SJSA1 (cell line): ENCODE measurements at places on chromosomes 2 and 18.

DNA sequence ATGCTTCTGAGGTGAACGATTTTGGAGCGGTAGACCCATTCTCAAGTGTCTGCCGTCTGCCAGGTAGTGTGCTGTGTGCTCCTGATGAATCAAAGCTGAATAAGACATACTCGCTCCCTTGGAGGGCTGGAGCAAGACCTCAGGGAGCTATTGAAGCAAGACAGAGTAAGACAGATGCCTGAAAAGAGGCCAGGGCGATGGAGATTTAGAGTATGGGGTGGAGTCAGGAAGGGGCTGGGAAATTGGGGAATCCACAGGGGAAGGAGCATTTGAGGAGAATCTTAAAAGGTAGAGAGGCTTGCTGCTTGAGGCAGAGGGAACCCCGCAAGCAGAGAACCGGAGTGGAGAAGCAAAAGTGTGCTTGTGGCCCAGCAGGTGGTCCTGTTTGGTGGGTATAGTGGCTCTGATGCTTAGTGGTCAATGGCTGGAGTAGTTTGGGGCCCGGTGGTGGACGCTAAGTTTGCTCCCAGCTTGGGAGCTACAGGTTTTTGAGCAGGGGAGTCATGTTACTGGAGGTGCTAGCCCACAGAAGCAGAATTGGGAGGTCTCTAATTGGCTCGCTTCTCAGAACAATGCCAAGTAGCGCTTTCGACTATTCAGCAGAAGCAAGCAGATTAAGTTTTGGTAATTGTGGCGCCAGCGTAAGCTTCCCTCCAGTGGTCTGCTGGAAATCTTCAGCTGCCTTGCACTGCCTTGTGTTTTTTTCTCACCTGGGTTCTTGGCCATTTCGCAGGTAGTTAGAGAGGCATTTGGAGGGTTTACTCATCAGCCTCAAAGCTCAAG is 2.0 kb downstream of the CNNM4 start:
- no peak for DNase-seq

- no peak for DNase-seq
These were observed 26.5 kb downstream of the CRYGD start for GRCh38 chr2:208097801-208098200.

GRCh38 chr18:7786569-7786968 is 219.5 kb downstream of the PTPRM start:
- DNase-seq: no peak

DNA sequence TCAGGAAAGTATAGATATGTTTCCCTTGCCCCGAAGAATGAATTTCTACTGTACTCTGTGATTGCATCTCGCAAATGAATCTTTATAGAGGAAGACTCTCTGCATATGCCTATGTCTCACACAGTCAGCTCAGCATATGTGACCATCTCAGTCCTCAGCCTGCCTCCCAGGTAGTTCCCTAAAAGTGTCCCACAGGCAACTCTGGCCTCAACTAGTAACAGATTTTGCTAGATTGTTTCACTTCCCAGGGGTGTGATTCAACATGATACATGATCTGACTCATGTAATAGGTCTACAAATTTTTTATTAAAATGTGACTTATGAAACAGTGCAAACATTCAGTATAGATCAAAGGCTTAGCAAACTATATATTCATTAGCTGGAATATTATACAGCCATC is 296.6 kb upstream of the CRIM1 start:
- no peak for DNase-seq

DNA sequence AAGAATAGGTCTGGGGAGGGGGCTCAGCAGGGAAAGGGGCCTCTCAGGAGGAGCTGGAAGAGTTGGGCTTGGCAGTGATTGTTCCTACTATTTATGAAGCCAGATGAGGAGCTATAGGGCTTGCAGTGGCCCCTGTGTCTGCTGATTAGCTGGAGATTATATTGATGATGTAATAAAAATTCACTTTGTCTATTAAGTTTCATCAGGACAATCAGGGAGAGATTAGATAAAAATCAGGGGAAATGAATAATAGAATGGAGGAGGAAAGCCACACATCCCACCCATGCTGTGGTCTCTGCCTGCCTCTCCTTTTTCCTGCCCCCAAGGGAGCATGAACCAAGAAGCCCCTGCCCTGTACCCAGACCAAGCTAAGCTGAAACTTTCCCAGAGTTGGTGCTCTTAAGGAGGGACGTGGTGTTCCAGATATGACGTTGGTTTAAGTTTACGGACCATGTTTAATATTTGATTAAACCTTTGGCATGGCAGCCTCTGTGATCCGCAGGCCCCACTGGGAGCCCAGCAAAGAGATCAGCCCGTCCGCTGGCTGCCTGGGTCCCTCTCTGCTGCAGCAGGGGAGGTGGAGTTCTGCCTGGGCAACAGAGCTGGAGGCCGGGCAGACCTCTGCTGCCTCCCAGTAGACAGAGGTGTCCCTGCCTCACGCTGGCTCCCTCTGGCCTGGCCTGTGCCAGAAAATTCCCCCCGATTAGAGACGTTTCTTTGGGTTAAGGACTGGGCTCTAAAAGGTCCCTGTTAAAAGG is 15.3 kb downstream of the CELF4 start:
- no peak for DNase-seq
